ENCODE measurements at places on chromosomes 3 and 15. TPM values are rescaled to one million over a fixed set of nuclear protein-coding genes. Genes with fewer than 3 reads are reported as not detected.

- H3K36me3 ChIP-seq: peaks cover 62% of the 10 kb centered on the region
- no peaks in the 10 kb centered on the region for H3K27me3 ChIP-seq
- DNase-seq: no peak
- peak overlapping the region; percentile 50 for H3K4me3 ChIP-seq
Measured at GRCh38 chr3:30638685-30639412, 32.4 kb downstream of the TGFBR2 start.

GRCh38 chr3:63967675-63968611 is 55.4 kb downstream of the PSMD6 start:
- peak; percentile 54 for DNase-seq
- H3K27me3 ChIP-seq: no peaks in the 10 kb centered on the region
- peak overlapping the region; percentile 89 for H3K27ac ChIP-seq
- peaks cover 3% of the 10 kb centered on the region for H3K36me3 ChIP-seq
- peaks cover 80% of the 10 kb centered on the region for H3K4me1 ChIP-seq
- H3K4me3 ChIP-seq: peak overlapping the region; percentile 75

DNA sequence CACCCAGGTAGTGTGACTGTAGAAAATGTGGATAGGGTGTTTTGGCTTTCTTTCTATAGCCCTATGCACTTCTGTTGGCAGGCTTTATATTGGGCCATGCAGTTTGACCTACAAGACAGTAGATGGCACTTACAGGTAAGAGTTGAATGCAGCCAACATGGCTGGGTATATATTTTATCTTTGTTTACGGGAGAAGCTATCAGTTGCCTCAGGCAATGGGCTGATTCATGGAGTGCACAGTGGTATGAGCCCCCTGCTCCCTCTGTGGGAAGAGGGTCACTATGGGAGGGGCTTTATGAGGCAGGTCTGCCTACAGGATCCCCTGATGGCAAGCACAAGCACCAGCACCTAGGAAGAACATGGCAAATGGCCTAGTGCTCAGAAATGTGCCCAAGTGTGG is 301.2 kb upstream of the CDIN1 start:
- no peak overlapping the region for H3K4me3 ChIP-seq
- H3K4me1 ChIP-seq: no peaks in the 10 kb centered on the region
- H3K36me3 ChIP-seq: no peaks in the 10 kb centered on the region
- H3K27me3 ChIP-seq: no peaks in the 10 kb centered on the region
- H3K27ac ChIP-seq: no peak overlapping the region

DNA sequence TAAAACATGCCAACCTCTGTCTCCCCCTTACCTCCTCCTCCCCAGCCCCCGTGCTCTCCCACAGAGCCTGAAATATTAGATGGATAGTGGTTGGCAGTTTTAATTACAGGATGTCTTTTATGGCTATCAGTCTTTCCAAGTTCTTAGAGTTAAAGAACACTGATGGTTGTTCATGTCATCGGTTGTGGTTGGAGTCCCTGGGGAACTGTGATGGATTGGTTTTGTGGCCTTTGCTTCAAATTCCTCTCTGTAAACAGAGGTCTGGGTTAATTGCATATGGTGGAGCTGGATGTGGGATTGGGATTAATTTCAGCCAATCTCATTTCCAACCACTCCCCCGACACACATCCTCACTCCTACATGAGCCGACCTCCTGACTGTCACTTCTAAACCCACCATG is 164.5 kb upstream of the PROK2 start:
- no peak overlapping the region for H3K27ac ChIP-seq
- DNase-seq: no peak
- no peaks in the 10 kb centered on the region for H3K4me1 ChIP-seq
- no peaks in the 10 kb centered on the region for H3K36me3 ChIP-seq
- H3K27me3 ChIP-seq: peaks cover 2% of the 10 kb centered on the region
- no peak overlapping the region for H3K4me3 ChIP-seq

DNA sequence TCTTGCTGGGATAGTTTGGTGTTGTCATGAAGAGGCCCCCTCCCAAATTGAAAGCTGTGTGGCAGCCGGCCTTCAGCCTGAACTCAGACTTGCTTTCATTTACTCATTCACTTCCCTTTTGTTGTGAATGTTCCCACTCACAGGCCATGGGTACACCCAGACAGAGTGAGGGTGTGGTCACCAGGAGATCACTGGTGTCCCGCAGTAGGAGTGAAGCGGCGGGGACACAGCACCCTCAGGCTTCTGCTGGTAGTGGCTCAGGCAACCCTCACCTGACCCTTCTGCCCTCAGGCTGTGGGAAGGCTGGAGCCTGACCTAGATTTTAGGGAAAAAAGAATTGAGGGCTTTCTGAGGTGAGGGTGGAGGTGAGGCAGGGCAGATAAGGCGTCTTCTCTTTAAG is 244.4 kb downstream of the SOX2 start:
- DNase-seq: no peak
- no peaks in the 10 kb centered on the region for H3K27me3 ChIP-seq
- no peak overlapping the region for H3K4me3 ChIP-seq
- no peaks in the 10 kb centered on the region for H3K4me1 ChIP-seq
- no peak overlapping the region for H3K27ac ChIP-seq

- H3K36me3 ChIP-seq: peaks cover 5% of the 10 kb centered on the region
- no peak for DNase-seq
- no peaks in the 10 kb centered on the region for H3K27me3 ChIP-seq
- H3K27ac ChIP-seq: no peak overlapping the region
- H3K4me3 ChIP-seq: no peak overlapping the region
- no peaks in the 10 kb centered on the region for H3K4me1 ChIP-seq
Measured at GRCh38 chr15:56281145-56281544, 37.5 kb upstream of the RFX7 start.

GRCh38 chr3:25713341-25713985 is 48.8 kb upstream of the TOP2B start:
- H3K4me3 ChIP-seq: no peak overlapping the region
- no peak overlapping the region for H3K27ac ChIP-seq
- DNase-seq: no peak
- peaks cover 4% of the 10 kb centered on the region for H3K27me3 ChIP-seq

- H3K4me1 ChIP-seq: peaks cover 60% of the 10 kb centered on the region
- peak overlapping the region; percentile 76 for H3K4me3 ChIP-seq
- no peak for DNase-seq
- peak overlapping the region; percentile 89 for H3K27ac ChIP-seq
- H3K27me3 ChIP-seq: no peaks in the 10 kb centered on the region
- H3K36me3 ChIP-seq: peaks cover 5% of the 10 kb centered on the region
Measured at GRCh38 chr15:60589728-60590127, 110.8 kb upstream of the ICE2 start.

- H3K27me3 ChIP-seq: peaks cover 17% of the 10 kb centered on the region
- H3K4me1 ChIP-seq: no peaks in the 10 kb centered on the region
- H3K27ac ChIP-seq: no peak overlapping the region
Measured at GRCh38 chr15:69979783-69980182, 117.9 kb downstream of the TLE3 start.

- H3K27me3 ChIP-seq: peaks cover 10% of the 10 kb centered on the region
- no peak for DNase-seq
- no peak overlapping the region for H3K4me3 ChIP-seq
- no peak overlapping the region for H3K27ac ChIP-seq
Measured at GRCh38 chr15:80379693-80380092, 24.5 kb upstream of the ARNT2 start.

The MYH15 gene
- total RNA-seq: 0.09 TPM

The KCNMB3 gene
- 0.33 TPM for total RNA-seq

The IL17RE gene
- 3.1 TPM for total RNA-seq

Measured in activated CD4-positive, alpha-beta T cell treated with anti-CD3 and anti-CD28 coated beads for 36 hours (primary cell).